Naive thymus-derived CD8-positive, alpha-beta T cell (primary cell): ENCODE measurements at places on chromosomes 3 and 15. TPM values are rescaled to one million over a fixed set of nuclear protein-coding genes. Genes with fewer than 3 reads are reported as not detected.

C2CD4B gene
- not detected for polyA plus RNA-seq

MEIS2 gene
- polyA plus RNA-seq, result not detected

AHSG gene
- polyA plus RNA-seq, result not detected

TEX9 gene
- 0.94 TPM for polyA plus RNA-seq

LRTM1 gene
- polyA plus RNA-seq, result not detected

UBAP1L gene
- not detected for polyA plus RNA-seq

ADAMTS7 gene
- polyA plus RNA-seq, result not detected

SLC22A13 gene
- polyA plus RNA-seq, result 0.08 TPM

CCDC54 gene
- not detected for polyA plus RNA-seq

SI gene
- not detected for polyA plus RNA-seq

MORC1 gene
- not detected for polyA plus RNA-seq

SLC6A11 gene
- not detected for polyA plus RNA-seq

CFAP91 gene
- polyA plus RNA-seq, result not detected

ANP32A gene
- 81.3 TPM for polyA plus RNA-seq

FANCD2OS gene
- not detected for polyA plus RNA-seq

RHOV gene
- polyA plus RNA-seq, result not detected

MCF2L2 gene
- polyA plus RNA-seq, result 0.14 TPM

SOX14 gene
- polyA plus RNA-seq, result not detected

XRN1 gene
- polyA plus RNA-seq, result 66.0 TPM

TNFAIP8L3 gene
- polyA plus RNA-seq, result not detected

GPR160 gene
- 12.5 TPM for polyA plus RNA-seq

COMMD2 gene
- polyA plus RNA-seq, result 64.9 TPM
